ENCODE measurements at places on chromosomes 7 and 10.

- DNase-seq = peak; percentile 86
Observed at GRCh38 chr7:26398756-26399509, 107.3 kb downstream of the SNX10 start.

GRCh38 chr7:151095123-151095797 is 9.0 kb downstream of the AGAP3 start:
- no peak for DNase-seq

DNA sequence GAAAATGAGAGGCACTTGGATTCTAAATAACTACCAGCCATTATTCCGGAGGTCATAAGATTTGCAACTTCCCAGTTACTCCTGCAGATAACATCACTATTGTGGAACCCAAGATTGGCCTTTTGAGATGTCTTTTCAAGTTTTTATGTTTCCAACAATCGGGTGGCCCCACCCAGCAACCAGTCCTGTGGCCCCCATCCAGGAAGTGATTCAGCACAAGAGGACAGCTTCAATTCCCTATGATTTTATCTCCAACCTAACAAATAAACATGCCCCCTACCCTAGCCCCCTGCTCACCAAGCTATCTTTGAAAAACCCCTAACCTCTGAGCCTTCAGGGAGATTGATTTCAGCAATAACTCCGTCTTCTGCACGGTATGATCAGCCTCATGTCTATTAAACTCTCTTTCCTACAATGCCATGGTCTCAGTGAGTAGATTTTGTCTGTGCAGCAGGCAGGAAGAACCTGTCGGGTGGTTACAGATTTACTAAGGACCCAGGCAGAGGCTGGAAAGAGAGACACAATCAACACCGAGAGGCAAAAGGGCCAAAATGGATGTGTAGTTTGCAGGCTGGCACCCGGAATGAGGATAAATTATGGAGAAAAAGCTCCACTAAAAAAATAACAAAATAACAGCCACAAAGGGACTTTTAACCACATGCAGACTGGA is 83.9 kb upstream of the UNC5B start:
- DNase-seq = no peak

DNA sequence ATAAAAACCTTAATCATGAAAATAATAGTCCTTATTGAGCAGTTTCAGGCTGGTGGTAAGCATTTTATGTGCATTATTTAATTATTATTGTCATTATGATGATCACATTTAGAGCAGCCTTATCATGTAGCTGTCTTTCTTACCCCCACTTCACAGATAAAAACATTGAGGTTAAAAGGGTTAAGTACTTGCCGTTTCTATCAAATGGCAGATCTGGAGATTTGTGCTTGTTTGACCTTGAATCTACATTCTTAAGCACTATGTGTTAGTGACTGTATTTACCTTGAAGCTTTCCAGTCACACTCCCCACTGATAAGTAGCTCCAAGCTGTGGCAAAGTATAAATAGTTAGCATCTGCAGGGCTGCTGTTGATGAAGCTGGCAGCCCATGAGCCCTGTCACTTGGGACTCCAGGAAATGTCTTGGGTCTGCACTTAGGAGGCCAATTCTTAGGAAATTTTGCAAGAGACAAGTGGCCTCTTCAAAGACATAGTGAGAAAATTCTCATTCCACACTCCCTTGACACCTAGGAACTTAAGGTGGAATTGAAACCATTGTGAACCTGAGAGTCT is 116.8 kb upstream of the AGR3 start:
- no peak for DNase-seq

- DNase-seq = no peak
Observed at GRCh38 chr7:114589436-114589835, 174.8 kb downstream of the FOXP2 start.

DNA sequence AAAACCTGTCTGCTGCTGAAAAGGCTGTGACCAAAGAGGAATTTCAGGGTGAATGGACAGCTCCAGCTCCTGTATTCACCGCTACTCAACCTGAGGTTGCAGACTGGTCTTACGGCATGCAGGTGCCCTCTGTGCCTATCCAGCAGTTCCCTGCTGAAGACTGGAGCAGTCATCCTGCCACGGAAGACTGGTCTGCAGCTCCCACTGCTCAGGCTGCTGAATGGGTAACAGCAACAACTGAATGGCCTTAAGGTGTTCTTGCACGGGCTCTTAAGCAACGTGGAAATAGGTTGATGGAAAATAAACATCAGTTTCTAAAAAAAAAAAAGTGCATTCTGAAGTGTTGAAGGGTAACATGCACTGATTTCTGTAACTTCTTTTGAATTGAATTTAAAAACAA is 82.3 kb downstream of the DAGLB start:
- no peak for DNase-seq

Measured in GM13977 (cell line).